ENCODE measurements at places on chromosomes 1 and 21. TPM values are rescaled to one million over a fixed set of nuclear protein-coding genes. Genes with fewer than 3 reads are reported as not detected.

GRCh38 chr1:36764798-36765197 lies 269.5 kb downstream of the GRIK3 start:
- DNase-seq, result no peak

- no peak for DNase-seq
Observed at GRCh38 chr1:6953907-6954364, 168.7 kb downstream of the CAMTA1 start.

DNA sequence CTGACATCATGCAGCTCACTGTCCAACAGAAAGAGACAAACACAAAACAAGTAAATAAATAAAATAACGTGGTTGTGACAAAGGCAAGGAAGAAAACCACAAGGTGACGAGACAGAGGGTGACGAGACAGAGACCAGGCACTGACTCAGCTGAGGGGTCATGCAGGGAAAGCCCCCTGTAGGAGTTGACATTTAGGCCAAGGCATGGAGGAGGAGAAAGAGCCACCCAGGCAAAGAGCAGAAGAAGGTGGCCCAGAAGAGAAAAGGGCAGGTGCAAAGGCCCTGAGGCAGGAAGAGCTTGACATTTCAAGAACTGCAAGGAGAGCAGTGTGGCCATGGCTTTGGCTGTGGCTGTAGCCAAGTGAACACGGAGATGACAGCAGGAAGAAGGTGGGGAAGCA lies 65.1 kb upstream of the ID3 start:
- DNase-seq, result no peak

- DNase-seq, result peak; percentile 53
Observed at GRCh38 chr1:161486806-161487741, 18.2 kb upstream of the FCGR2A start.

DNA sequence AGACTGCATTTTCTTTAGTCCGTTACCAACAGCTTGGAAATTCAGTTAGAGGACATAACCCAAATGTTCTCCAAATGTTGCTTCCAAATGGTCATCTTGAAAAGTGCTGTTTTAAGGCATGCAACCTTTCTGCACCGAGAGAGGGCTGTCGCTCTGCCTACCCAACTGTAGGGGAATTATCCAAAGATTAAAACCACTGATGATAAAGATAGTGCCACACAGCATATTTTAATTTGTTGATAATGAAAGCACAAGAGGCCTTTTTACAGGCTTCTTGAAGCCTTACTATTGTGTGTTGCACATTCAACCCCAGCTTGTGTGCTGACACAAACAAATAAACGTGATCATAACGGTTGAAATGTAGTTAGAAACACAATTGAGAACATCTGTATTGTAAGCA lies 121.5 kb downstream of the LMO4 start:
- no peak for DNase-seq

GRCh38 chr1:94559921-94560320 lies 18.4 kb upstream of the F3 start:
- no peak for DNase-seq

The ZYG11B gene
- 39.0 TPM for total RNA-seq

The PTAFR gene
- 0.72 TPM for total RNA-seq

The LRRC3 gene
- 9.1 TPM for total RNA-seq
